Stimulated activated CD4-positive, alpha-beta T cell treated with anti-CD3 and anti-CD28 coated beads, TNF-alpha, amount 100 ng/mL, for 1 hour (primary cell): ENCODE measurements at places on chromosomes 1 and 21.

- no peak for DNase-seq
Measured at GRCh38 chr21:35932232-35932911, 128.0 kb downstream of the SETD4 start.

GRCh38 chr1:8328271-8328670 lies 10.4 kb downstream of the SLC45A1 start:
- DNase-seq, result no peak

GRCh38 chr1:154407198-154408091 lies 2.3 kb downstream of the IL6R start:
- DNase-seq, result no peak

- no peak for DNase-seq
Measured at GRCh38 chr1:120178799-120179756, 2.8 kb upstream of the SEC22B start.

GRCh38 chr21:36882776-36883175 lies 83.7 kb downstream of the HLCS start:
- DNase-seq, result no peak

- DNase-seq, result no peak
Measured at GRCh38 chr1:31957701-31958674, 19.8 kb upstream of the PTP4A2 start.

DNA sequence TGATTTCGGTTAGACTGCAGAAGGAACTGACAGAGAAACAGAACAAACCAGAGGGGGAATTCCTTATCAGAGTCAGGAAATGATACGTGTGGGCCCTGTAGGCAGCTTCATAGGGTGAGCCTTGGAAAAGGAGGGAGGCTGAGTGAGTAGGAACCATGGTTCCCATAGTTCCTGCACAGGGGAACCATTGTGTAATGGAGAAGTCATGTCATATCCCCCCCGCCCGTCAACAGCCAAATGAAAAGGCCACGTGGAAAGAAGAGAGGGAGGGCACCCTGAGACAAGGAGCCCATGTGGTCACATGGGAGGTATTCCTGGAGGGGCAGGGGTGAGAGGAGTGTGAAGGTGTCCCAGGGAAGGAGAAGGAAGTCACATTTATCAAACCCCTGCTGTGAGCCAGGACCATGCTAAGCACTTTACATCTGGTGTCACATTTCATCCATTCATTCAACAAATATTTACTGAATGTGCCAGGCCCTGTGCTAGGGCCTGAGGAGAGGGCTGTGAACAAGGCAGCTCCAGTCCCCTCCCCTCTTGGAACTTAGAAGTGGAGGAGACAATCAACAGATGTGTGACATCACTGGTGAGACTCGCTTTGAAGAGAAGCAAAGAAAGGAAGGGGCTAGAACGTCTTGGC lies 15.7 kb upstream of the FGR start:
- no peak for DNase-seq

GRCh38 chr1:193310564-193310963 lies 124.2 kb upstream of the B3GALT2 start:
- no peak for DNase-seq

DNA sequence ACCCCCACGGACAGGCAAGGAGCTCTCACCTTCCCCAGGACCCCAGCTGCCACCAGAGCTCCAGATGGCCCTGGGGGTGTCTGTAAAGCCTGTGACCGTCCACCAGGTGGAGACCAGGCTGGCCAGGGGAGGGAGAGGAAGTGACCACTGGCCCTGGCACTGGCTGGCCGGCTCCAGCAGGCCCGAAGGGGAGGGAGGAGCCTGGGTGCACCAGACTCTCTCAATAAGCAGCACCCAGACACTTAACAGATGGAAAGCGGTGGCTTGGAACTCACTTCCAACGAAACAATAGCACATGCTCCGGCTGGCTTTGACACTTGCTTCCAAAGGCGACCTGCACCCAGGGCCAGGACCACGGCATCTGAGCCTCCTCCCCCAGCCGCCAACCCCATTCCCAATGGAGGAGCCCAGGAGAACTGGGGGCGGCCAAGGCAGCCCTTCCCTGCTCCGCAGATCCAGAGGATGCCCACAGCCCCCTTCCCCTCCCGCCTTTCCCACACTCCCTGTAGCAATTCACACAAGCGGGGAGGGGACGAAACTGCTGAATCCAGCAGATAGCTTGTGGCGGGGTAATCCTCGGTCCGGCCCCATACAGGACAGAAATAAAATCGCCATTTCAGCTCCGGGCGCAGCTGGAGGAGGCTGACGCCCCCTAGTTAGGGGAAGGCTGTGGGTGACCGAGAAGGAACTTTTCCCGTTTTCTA lies 742 bp upstream of the PDE9A start:
- no peak for DNase-seq

GRCh38 chr21:42179316-42179715 lies 39.6 kb upstream of the ABCG1 start:
- no peak for DNase-seq

DNA sequence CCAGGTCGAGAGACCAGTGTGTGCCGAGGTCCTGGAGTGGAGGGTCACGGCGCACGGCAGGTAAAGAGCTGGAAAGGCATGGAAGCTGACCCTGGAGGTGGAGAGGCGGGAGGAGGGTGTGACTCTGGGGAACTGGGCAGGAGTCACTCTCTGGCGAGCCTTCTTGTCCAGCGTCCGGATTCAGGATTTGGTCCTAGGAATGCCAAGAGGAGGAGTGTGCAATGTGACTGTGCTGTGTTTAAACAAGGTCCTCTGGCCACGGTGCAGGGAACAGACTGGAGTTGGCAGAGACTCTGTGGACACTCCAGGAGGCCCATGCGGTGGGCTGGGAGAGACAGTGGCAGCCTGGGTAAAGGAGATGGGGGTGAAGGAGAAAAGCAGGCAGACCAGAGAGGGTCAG lies 64.2 kb upstream of the CASZ1 start:
- DNase-seq, result no peak

DNA sequence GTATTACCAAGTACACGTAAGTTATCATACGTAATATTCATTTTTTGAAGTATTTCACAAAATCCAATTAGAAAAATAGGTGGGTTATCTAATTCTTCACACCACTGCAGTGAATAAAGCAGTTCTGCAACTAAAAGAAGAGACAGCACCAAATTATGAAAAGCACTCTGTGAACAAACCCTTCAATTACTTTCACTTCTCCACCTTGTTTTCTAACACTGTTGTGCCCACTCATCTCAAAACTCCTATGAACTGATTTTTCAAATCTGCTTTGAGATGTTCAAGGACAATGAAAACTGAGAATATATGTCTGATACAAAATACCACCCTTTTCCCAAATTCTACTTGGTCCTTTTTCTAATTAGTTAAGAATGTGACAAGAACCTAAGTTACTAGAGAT lies 39.4 kb downstream of the LTN1 start:
- DNase-seq, result no peak

- DNase-seq, result no peak
Measured at GRCh38 chr1:66523562-66523961, 10.4 kb upstream of the SGIP1 start.

GRCh38 chr1:233791372-233791703 lies 113.1 kb upstream of the SLC35F3 start:
- DNase-seq, result no peak

DNA sequence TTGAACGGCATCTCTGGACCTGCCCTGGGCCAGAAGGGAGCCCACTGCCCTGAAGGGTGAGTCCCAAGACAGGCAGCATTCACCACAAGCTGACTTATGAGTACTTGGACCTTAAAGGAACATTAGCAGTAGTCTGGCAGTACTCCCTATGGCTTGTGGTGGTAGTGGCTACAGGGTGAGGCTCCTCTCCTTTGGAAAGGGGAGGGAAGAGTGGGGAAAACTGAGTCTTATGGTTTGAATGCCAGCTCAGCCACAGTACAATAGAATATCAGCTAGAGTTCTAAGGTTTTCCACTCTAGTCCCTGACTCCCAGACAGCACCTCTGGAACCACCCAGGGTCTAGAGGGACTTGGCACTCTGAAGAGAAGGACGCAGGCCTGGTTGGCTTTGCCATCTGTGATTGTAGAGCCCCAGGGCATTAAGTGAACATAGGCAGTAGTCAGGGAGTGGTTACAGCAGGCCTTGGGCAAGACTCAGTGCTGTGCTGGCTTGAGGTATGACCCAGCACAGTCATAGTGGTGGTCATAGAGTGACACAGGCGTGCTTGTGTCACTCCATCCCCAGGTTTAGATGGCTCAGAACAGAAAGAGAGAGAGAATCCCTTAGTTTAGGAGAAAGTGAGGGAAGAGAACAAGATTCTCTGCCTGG lies 31.0 kb downstream of the CD53 start:
- DNase-seq, result no peak

- no peak for DNase-seq
Measured at GRCh38 chr1:182304218-182304617, 87.4 kb downstream of the GLUL start.

GRCh38 chr1:105260001-105260400 lies 1510.3 kb downstream of the AMY1C start:
- DNase-seq, result no peak

DNA sequence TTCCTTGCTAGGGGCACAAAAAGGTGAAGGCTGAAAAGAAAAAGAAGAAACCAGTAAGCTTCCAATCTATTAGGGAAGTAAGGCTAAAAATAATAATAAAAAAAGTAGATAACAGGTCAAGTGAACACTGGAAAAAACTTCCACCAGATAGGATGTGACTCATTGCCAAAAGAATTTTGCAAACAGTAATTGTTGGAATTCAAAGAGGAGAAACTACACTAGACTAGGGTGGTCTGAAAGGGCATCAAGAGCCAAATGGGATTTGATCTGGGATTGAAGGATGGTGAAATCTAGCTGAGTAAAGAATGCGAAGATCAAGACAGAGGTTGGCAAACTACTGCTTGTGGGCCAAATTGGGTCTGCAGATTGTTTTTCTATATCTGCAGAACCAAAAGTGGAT lies 6.0 kb upstream of the ST6GALNAC3 start:
- no peak for DNase-seq

GRCh38 chr1:160169553-160170399 lies 18.4 kb downstream of the ATP1A4 start:
- no peak for DNase-seq

- no peak for DNase-seq
Measured at GRCh38 chr1:175715742-175716141, 27.7 kb downstream of the TNR start.

DNA sequence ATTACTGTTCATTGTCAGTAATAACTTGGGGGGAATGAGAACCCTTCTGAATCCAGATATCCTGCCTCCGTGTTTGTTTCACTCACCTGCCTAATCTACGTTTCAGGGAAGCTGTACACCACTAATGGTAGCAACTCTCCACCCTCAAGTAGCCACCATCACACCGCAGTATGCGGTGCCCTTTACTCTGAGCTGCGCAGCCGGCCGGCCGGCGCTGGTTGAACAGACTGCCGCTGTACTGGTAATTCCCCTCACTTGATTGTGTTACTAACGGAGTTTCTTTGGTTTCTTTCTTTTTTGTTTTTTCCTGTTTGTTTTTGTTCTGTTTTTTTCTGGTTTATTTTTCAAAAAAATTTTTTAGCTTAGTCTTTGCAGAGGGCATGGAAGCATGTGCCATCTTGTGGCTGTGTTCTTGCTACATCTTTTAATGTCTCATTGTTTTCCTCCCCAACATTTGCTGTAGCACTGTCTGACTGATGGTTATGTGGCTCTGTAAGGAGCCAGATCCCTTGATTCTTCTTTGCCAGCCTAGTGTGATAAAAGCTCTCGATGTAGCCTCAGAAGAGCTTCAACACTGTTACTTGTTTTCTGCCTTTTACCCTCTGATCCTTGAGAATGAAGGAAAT lies 15.9 kb upstream of the OLFML3 start:
- DNase-seq, result no peak

- DNase-seq, result no peak
Measured at GRCh38 chr1:232596666-232597303, 33.1 kb downstream of the SIPA1L2 start.

DNA sequence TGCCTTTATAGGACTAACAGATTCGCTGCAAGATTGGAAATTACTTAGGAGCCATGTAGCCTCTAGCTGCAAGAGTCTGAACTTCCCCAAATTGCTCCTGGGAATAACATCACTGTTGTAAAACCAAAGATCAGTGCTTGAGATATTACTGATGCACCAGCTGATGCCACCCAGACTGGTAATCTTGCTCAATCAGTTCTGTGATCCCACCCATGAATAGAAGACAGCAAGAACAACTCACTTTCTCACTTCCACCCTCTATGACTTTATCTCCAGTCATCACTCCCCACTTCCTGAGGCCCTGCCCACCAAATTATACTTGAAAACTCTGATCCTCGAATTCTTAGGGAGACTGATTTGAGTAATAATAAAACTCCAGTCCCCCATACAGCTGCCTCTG lies 1011.1 kb downstream of the PLA2G4A start:
- DNase-seq, result no peak

DNA sequence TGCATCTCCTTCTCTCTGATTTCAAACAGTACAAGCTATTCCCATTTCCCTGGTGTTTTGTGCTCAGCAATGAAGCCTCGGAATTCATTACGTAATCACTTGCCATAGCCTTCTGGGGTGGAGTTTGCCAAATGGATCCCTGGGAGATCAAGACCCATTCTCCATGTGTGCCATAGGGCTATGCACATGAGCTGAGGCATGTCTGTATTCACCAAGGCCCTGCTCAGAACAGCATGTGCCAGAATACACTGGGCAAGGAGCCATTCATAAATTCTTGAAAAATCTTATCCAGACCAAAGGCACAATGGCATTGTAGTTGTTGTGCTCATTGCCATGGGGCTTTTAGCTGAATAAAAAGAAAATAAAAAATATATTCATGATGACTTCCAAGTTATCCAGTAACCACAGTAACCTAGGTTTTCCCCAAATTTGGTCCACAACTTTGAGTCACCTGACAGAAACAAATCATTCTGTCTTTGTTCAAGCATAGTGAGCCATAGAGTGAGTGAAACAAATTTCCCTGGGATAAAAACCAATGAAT lies 53.0 kb downstream of the CRB1 start:
- no peak for DNase-seq

DNA sequence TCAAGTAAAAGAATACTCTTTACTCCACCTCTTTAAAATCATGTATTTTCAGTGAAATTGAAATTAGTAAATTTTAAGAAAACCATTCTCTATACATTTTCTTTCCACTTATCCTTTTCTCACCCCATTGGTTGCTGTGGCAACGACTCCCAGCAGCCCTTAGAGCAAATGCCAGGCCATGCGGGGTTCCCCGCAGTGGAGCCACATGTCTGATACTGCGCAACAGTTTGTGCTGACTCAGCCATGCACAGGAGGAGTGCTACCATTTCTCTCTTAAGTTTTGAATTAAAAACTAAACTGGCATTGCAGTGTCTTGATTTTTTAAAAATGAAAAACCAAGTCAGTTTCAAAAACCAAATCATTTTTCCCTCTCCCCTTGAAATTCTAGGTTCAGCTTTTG lies 214.1 kb upstream of the L1TD1 start:
- DNase-seq, result no peak

- DNase-seq, result no peak
Measured at GRCh38 chr1:173164686-173165085, 42.4 kb downstream of the TNFSF4 start.

DNA sequence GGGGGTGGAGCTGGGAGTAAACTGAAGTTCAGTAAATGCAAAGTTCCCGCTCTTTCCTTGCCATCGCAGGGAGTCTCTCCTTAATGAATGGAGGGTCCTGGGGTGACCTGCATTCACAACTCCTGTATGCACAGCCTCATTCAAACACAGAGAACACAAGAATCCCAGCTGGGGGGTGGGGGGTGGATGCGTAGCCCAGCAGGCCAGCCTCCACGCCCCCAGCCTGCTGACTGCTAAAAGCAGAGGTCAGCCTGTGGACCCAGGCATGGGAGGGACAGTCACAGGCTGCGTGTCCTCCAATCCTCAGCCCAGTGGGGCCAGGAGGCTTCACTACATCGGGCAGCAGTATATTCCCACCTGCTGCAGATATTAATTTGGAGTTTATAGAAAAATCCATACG lies 263.1 kb downstream of the GRIK3 start:
- DNase-seq, result no peak
